CD14-positive monocyte (primary cell): ENCODE measurements at places on chromosomes 12 and 14.
A peak's percentile ranks its signal among the peaks of the same experiment; 100 is the strongest.

GRCh38 chr12:114918535-114919233 is 234.7 kb upstream of the TBX3 start:
- no peak for DNase-seq

DNA sequence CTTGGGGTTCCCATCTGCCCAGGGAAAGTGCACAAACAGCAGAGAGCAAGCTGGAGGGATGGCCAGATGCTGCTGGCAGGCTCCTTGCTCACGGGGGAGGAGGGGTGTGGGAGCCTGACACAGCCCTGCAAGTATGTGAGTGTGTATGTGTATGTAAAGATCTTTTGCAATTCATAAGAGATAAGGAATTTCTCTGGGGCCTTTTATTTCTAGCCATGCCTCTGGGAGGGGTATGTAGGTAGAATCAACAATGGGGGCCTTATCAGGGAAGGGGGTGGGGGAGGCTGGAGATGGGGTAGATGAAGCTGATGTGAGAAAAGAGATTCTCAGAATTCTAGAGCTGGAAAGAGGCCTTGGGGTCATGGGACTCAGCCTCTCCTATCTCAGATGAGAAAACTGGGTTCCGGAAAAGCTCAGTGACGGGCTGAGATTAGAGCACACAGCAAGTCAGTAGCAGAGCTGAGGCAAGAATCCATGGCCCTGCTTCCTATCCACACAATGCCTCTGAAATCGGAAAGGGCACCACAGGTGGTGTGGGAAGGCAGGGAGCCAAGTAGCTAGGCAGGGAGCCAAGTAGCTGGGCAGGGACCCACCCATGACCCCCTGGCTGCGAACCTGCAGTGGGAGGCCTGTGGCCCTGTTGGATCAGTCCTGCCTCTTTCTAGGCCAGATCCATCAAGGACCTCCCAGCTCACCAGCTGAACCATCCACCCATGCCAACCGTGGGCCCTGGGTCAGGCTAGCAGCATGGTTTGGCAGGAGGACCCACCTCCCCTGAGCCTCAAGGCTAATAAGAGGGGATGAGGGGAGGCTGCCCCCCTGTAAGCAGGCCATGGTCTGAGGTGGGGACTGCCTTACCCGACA is 54.7 kb downstream of the PLEKHG3 start:
- no peak for DNase-seq

DNA sequence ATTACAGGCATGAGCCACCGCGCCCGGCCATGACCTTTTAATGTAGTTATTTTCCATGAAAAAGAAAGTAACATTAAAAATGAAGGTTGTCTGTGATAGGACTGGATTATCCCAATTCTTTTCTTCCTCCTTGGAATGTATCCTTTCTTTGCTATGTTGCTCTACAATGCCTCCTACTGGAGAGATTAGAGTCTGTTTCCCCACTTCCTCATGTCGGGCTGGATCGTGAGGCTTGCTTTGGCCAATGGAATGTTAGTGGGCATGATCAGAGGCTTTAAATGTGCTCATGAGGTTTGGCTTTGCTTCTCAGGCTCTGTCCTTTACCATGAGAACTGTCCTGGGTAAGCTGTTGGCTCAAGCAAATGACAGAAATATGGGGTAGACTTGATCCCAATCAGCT is 34.7 kb upstream of the SOCS2 start:
- no peak for DNase-seq

- DNase-seq = peak; percentile 64
These were observed 72.9 kb upstream of the LTA4H start for GRCh38 chr12:96108321-96108720.

- no peak for DNase-seq
These were observed 17.2 kb downstream of the TXNRD1 start for GRCh38 chr12:104232609-104233280.
